Esophagus muscularis mucosa (tissue), 4 donors: ENCODE measurements at places on chromosomes 7 and 10. TPM values are rescaled to one million over a fixed set of nuclear protein-coding genes. Genes with fewer than 3 reads are reported as not detected.

DNA sequence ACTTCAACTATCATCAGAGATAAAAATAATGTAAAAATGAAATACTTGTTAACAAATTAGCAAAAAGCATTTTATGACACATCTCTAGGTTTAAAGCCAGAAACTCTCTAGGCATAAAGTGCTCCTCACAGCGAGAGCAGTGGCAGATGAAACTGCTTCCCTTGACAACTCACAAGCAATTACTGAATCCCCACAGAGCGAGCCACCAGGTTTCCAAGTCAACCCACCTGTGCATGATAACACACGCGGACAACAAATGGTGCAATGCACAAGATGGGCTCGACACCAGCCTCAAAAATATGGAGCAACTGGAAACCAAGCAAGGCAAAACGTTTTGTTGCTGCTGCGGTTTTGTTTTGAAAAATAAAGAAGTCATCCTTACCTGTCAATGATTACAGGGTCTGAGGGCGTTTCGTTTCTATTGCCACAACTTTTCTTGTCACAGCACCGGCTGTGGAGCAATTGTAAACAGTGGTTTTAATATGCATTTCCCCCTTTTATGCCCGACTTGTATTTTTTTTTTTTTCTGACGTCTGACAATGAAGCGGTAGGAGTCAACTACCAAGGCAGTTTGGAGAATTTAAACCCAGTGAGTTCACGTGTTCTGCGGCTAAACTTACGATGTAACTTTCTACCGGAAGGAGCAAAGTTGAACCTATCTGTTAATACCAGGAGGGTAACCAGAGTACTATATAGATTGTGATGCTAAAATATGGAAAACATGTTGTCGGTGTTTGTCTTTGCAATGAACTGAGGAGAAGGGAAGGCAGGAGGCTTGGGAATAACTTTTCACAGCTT is 7.0 kb downstream of the EBF3 start:
- no peak for DNase-seq

DNA sequence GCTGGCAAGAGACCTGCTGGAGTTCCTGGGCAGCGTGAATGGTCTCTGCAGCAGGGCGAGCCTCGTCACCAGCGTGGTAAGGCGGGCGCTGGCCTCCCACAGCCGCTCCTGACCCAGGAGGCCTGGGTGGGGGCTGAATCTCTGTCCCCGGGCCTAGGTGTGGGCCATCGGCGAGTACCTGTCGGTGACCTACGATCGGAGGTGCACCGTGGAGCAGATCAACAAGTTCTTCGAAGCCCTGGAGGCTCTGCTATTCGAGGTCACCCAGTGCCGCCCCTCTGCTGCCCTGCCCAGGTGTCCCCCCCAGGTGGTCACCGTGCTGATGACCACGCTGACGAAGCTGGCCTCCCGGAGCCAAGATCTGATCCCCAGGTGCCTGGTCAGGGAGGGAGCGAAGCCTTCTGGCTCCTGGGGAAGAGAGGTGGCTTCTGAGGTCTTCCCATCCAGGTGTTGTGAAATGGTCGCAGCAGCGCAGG is 15.1 kb downstream of the AP5Z1 start:
- no peak for DNase-seq

DNA sequence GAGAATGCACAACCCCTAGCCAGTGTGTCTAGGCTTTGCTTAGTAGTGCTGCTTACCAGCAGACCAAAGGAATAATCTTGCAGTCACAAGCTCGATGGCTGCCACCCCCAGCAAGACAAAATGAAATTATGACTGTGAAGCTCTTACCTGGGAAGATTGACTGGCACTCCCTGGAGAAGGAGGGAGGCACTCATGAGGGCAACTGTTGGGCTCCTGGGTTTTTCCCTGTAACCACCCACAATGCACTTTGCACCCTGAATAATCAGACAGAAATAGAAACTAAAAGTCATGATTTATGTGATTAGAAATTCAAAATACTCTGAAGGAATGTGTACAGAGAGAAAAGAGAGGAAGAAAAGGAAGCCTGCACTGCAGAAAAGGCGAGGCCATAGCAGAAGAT is 144.3 kb upstream of the DGKB start:
- no peak for DNase-seq

- DNase-seq = no peak
Observed at GRCh38 chr7:29115753-29116152, 30.6 kb downstream of the CPVL start.

GRCh38 chr7:149870701-149871483 is 2.9 kb upstream of the ATP6V0E2 start:
- no peak for DNase-seq

The RNF148 gene
- 0.66 TPM for total RNA-seq

The CADPS2 gene
- total RNA-seq = 154 TPM

The ZNF800 gene
- 24.7 TPM for total RNA-seq
